Occipital lobe (tissue), 3 donors: ENCODE measurements at places on chromosomes 3 and 15. TPM values are rescaled to one million over a fixed set of nuclear protein-coding genes. Genes with fewer than 3 reads are reported as not detected.

DNA sequence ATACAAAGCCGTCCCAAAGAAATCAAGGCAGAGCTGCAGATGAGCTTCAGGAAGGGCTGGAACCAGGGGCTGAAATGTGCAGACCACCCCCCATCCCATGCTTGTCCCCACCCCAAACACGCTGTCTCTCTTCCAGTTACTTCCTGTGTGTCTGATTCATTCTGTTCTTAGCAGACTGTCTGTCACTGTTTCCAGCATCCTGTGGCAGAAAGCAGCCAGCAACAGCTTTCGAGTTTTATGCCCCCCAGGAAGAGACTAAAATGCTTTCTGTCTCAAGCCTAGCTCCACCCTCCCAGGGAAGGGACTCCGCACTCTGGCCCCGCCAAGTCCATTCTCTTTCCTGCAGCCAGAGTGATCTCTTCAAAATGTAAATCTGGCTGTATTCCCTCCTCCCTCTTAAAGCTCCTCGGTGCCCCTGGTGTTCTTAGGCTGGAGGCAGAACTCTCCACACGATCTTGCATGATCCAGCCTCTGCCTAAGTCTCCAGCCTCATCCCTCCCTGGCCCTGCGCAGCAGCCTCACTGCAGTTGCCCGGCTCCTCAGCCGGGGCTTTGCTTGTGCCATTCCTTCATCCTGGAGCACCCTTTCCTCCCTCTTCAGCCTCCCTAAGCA, 41.5 kb downstream of the HRH1 start:
- no peak for DNase-seq

GRCh38 chr3:4552811-4553210, 59.7 kb downstream of the ITPR1 start:
- no peak for DNase-seq

DNA sequence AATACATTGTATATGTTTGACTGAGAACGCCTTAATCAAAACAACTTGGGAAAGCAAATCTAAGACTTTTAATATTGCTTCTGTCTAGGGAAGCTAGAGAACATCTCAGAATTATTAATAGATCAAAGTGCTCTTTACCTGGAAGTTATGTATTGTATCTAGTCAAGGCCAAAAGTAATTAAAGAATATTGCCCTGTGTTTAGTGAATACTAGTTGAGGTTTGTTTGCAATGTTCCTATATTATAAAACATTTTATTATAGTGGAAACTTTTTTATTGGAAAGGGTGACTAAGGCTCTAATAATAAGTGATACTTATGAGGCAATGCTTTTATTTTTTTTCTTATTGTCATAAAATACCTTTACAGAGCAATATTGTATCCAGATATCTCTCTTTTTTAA, 118.2 kb downstream of the CADM2 start:
- DNase-seq, result no peak

DNA sequence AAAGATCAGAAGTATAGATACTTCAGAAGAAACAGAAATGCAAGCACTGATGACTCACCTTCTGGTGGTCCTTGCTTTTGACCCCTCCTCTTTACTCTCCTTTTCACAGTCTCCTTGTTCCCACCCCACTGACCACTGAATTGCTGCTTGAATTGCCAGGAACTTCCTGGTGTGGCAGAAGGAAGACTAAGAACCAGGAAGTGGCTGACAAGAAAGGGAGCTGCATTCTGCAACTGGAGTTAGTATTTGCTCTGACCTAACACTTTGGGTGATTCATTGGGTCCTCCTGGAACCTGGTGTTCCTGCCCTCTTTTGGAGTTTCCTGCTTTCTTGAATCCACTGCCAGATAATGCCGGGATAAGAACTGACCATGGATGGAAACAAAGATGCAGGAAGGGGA, 23.0 kb downstream of the KY start:
- DNase-seq, result no peak

DNA sequence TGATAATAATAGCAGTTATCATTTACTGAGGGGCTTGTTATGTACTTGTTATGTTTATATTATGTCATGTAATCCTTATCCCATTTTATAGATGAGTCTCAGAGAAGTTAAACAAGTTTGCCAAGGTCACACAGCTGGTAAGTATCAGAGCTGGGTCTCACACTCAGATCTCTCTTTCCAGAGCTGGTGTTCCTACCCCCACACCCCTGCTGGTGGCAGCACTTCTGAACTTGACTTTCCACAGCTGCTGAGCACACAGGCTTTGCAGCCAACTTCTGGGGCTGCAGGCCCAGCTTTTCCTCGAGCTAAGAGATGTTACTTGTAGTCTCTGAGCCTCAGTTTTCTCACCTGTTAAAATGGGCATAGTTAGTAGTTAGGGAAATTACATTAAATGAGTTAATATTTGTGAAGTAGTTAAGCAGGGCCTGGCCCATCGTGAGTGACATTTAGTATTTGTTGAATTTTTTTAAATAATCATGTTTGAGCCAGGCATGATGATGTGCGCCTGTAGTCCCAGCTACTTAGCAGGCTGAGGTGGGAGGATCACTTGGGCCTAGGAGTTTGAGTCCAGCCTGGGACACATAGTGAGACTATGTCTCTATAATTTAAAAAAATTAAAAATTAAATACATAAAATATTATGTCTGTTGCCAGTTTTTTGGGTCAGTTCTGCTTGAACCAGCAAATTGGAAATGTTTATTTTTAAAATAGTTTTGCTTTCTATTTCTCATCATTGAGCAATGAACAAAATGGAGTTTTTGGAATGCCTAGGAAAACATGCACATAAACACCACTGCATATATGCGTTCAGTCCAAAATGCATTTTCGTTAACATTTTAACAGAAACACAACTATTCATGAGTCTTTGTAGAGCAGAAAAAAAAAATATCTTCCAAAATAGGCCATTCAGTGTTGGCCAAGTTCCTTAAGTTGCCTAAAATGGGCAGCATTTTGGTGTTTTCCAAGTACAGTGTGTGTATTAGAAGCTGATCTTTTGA, 87.3 kb downstream of the SMAD6 start:
- DNase-seq, result no peak

GRCh38 chr15:101501703-101502373, 12.3 kb upstream of the PCSK6 start:
- no peak for DNase-seq

DNA sequence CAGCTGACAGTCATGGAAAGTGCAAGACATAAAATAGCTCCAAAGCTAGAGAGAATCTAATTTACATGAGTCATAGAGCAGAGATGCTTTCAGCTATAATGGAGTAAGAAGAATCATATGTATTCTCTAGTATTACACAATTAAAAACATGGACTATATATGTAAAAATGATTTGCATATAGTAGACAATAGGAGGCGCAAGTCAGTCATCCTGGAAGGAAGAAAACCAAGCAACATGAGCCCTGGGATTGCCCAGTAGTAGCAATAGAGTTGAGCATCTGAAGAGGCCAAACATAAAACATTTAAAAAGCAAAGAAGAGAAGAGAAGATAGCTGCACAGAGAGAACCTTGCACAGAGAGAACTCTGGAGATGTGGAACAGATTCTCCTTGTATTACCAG, 455.0 kb downstream of the EPHA3 start:
- DNase-seq, result no peak

- DNase-seq, result no peak
Measured at GRCh38 chr15:91192285-91192684, 92.2 kb downstream of the SV2B start.

- no peak for DNase-seq
Measured at GRCh38 chr3:51729042-51729633, 22.3 kb downstream of the GRM2 start.

- DNase-seq, result no peak
Measured at GRCh38 chr3:161821591-161821990, 325.0 kb downstream of the OTOL1 start.

GRCh38 chr3:184506561-184506991, 55.0 kb upstream of the EPHB3 start:
- DNase-seq, result no peak

DNA sequence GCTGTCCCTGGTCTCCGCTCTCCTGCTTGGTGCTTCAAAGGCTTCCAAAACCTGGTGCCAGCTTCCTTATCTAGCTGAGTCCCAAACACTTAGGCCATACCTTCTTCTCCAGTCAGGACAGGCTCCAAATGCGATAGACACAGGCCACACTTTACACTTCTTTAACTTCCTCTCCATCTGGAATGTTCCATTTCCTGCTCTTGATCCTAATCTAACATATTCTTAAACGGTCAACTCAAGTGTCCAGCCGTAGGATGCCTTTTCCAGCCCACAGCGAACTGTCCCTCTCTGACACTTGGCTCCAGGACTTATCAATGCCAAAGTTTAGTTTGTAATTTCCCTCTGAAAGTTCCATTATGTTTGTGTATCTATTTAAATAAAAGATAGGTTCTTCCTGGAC, 19.2 kb upstream of the PLA2G4F start:
- DNase-seq, result no peak

- DNase-seq, result no peak
Measured at GRCh38 chr3:8574040-8574669, 70.4 kb downstream of the SSUH2 start.

DNA sequence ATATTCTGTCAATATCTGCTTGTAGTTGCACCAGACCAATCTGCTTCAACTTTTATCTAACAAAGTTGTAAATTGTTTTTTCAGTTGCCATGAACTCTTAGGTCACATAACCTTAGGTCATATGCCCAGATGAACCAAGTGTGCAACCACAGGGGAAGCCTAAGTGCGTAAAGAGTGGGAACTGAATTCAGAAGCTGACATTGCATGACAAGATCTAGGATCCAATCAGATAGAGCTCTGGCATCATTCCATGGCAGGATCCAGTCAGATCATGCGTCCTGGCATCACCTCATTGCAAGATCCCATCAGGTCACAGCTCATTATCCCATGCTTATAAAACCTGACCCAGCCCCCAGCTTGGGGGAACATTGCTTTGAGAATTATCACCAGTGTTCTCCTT, 18.9 kb upstream of the IFT57 start:
- no peak for DNase-seq

DNA sequence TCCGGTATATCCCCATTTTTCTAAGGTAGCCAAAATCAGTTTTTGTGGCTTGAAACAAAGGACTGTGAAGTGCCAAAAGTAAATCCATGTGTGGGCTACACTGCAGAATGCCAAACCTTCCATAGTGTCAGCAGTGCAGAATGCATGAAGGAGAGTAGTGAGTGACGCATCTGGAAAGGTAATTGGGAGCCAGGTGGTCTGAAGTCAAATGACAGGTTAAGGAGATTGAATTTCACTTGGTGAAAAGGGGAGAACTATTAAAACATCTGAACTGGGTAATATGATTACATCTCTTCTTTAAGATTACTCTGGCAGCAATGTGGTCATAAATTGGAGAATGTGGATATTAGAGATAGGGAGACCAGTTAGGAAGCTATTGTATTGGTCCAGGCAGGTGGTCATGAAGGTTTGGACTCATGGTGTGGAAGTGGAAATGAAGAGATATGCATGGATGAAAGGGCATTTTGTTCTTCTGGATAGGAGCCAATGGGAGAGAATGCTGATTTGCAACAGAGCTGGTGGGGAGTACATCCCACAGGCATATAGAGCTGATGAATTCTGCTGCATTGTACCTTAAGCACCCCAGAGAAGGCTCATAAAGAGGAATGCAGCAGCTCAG, 118.2 kb downstream of the ECT2 start:
- no peak for DNase-seq

DNA sequence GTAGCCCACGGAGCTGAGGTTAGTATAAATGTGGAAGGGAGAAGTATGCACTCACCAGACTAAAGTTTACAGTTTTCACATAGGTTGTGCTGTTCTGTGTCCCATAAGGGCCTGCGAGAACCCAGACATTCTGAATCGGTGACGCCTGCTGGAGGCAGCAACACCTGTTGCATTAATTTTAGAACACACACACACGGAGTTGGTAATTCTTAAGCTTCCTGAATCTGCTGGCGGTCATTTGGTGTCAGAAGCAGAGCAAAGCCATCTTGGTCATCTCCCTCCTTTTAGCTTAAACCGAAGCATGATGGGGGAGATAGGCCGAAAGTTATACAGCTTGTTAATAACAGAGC, 41.1 kb upstream of the AP3B2 start:
- no peak for DNase-seq

DNA sequence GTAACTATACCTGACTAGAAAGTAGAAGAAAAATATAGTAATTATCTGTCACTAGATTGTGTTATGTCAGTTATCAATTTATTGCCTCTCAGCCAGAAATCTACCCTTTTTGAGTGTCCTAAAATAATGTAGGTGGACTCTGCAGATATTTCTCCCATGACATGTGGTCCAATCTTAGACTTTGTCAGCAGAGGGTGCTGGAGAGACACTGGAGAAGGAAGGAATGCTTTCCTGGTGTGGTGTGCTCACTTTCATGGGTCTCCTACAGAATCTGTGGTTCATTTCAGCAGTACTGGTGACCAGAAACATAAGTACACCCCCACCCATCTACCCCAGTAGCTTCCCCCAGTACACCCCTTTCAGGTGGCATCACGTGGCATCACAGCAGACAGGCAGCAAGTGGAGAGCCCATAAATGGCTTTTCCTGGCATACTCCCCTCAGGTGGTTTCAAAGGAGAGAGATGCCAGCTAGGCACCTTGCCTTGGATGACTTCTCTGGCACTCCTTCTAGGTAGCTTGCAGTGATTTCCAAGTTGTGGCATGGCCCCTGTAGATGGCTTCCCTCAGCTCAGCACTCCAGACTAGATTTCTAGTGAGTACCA, 114.7 kb downstream of the GADL1 start:
- DNase-seq, result no peak

DNA sequence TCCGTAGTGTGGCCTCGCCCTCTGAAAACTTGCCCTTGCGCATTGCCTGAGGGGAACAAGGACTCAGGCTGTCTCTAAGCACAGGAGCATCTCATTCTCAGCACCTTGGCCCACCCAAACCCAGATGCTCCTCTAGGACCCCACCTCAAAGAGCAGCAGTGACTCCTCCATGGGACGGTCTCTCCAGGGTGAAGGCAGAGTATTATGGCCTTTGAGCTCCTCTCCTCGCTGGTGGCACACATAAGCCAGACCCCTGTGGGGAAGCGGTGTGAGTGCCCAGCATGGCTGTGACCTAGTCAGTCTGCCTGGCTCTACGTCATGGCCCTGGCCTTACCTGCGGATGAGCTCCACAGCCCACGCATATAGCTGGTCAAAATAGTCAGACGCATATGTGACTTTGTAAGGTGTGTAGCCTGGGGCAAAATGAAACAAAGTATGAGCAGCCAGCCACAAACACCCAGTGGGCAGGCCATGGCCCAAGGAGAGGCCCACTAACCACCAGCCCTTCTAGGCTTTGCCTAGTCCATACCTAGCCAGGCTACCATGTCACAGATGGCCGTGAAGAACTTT, 4.4 kb downstream of the QARS1 start:
- no peak for DNase-seq

CCR9 gene
- total RNA-seq, result 0.16 TPM

CISH gene
- 0.16 TPM for total RNA-seq

PCLAF gene
- total RNA-seq, result 5.0 TPM

CDCP1 gene
- 0.62 TPM for total RNA-seq

SPSB4 gene
- total RNA-seq, result 8.3 TPM

LRRC34 gene
- total RNA-seq, result 8.1 TPM

SAXO2 gene
- 4.1 TPM for total RNA-seq

UBE2E2 gene
- total RNA-seq, result 40.2 TPM

KCNAB1 gene
- 15.3 TPM for total RNA-seq

CSPG5 gene
- total RNA-seq, result 131 TPM

C2CD4A gene
- 0.16 TPM for total RNA-seq

CHRNA7 gene
- 4.4 TPM for total RNA-seq

GOLGA8G gene
- not detected for total RNA-seq

GOLGA8O gene
- total RNA-seq, result not detected

GOLGA8R gene
- 0.62 TPM for total RNA-seq

SLC12A1 gene
- total RNA-seq, result 0.16 TPM
